ENCODE measurements at places on chromosomes 12 and 14. TPM values are rescaled to one million over a fixed set of nuclear protein-coding genes. Genes with fewer than 3 reads are reported as not detected.

The RILPL1 gene
- total RNA-seq = 6.7 TPM

The TMEM106C gene
- total RNA-seq = 89.8 TPM

The MAP1LC3B2 gene
- total RNA-seq = not detected

The ATF7IP gene
- 97.4 TPM for total RNA-seq

The TTC9 gene
- 1.7 TPM for total RNA-seq

The LTB4R2 gene
- total RNA-seq = 4.0 TPM

The OR6C65 gene
- not detected for total RNA-seq

The CACNA2D4 gene
- 1.1 TPM for total RNA-seq

The TAS2R42 gene
- total RNA-seq = not detected

The SERPINA9 gene
- total RNA-seq = not detected

The CCNK gene
- 74.9 TPM for total RNA-seq

The IL23A gene
- not detected for total RNA-seq

The NPC2 gene
- 99.8 TPM for total RNA-seq

The GLIPR1L2 gene
- total RNA-seq = 2.4 TPM

The PLA2G1B gene
- 0.90 TPM for total RNA-seq

The SERPINA10 gene
- total RNA-seq = not detected

The NEMP1 gene
- 18.0 TPM for total RNA-seq

The KSR2 gene
- 0.32 TPM for total RNA-seq

The SLC7A7 gene
- total RNA-seq = 9.3 TPM

The ARMH4 gene
- total RNA-seq = 39.9 TPM

The TEX52 gene
- total RNA-seq = not detected

The PLEKHD1 gene
- total RNA-seq = 0.11 TPM
